Activated effector memory CD4-positive, alpha-beta T cell treated with Interleukin-2 at 50 U/mL for 16 hours (primary cell): ENCODE measurements at places on chromosomes 3 and 15.

DNA sequence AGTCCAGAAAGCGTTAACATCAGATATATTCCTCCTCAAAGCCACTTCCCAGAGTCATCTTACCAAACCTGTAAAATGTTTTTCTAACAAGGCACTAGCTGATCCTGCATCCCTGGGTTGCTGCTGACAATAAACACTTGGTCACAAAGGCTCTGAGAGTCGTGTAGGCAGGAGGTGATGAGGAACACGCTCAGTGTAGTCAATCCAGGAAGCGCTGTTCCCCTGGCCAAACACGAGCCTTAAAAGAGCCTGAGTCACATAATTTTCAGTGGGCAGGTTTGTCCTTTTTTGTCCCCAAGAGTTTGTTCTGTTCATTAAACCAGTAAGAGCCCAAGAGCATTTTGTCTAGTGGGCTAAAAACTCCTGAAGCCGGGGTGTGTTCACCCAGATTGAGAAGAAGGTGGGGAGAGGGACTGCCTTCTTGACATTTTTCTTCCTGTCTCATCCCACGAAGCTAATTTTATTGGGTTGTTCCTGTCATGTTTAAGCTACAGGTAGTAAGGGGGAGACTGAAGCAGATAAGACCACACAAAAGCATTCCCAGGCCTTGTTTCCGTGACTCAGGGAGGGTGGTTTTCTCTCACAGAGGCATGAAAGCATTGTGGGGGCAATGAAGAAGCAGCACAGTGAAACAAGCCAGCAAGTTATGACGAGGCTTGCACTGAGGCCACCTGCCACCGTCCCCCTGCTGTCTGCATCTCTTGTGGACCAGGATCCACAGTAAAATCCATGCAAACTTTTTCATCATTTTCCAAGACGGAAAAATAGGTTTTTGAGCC is 73.7 kb downstream of the FOXB1 start:
- no peak for DNase-seq

DNA sequence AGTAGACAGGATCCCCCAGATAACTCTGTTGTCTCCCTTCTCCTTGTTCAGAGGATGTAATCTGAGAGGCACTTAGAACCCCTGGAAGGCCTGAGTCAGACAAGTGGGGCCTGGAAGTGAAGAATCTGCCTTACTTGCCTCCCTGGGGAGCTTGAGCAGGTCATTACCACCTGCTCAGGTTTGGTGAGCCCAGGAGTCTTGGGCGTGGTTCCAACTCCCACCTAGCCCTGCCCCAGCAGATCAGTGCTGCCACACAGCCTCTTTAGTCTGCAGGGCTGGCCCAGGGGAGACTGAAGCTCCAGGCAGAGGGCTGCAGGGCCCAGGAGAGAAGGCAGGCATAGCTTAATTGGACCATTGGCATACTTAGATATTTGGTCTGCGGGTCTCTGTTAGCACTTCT is 230.0 kb downstream of the ERC2 start:
- no peak for DNase-seq

- DNase-seq = no peak
Measured at GRCh38 chr3:66615643-66616301, 115.0 kb upstream of the LRIG1 start.

GRCh38 chr15:59867086-59867855 is 136.8 kb upstream of the FOXB1 start:
- no peak for DNase-seq
